ENCODE measurements at places on chromosomes 11 and 22.

DNA sequence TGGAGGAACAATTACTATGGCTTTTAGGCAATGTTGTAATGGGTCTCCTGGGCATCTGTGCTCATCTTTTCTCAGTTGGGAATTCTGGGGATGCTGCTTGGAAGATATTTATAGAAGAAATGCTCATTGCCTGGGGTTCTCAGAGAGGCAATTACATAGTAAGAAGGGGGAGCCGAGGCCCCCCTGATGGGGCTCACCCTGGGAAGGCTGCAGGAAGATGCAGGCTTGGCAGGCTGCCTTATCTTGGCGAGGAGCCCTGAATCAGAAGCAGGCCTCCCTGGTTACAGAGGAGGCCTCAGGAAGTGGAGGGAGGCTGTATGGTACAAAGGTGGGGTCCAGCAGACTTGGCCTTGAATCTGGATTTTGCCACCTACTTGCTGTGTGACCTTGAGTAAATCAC is 60.6 kb upstream of the CRYBB3 start:
- DNase-seq, result no peak

GRCh38 chr11:97732011-97732632 is 1288.6 kb upstream of the CNTN5 start:
- DNase-seq, result no peak

DNA sequence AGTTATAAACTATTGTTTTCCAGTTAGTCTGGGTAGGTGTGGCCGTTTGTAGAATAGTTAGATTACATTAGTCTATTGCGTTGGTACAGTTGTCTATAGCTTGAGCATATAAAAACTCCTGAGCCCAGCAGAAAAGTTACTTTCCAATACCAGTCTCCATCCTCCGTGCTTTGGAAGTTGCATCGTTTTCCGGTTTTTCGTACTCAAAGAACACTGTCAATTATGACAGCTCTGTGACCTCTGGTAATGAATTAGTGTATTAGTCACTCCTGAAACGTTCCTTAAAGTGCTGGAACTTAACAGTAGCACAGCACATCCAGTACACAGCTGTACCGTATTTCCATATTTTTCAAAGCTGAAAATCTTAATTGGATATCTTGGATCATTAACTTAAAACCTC is 808 bp upstream of the MSANTD2 start:
- DNase-seq, result no peak

- DNase-seq, result no peak
These were observed 8.8 kb upstream of the CASTOR1 start for GRCh38 chr22:30297991-30298701.

GRCh38 chr22:43008921-43009320 is 6.0 kb downstream of the PACSIN2 start:
- no peak for DNase-seq

GRCh38 chr11:108112057-108112456 is 9.3 kb upstream of the ACAT1 start:
- DNase-seq, result no peak

- peak; percentile 87 for DNase-seq
These were observed at the start of gene WT1 for GRCh38 chr11:32435511-32435941. Gene WT1, minus strand, starts transcription at chr11:32435539.

- no peak for DNase-seq
These were observed 123.4 kb downstream of the DSCAML1 start for GRCh38 chr11:117673602-117674001.

DNA sequence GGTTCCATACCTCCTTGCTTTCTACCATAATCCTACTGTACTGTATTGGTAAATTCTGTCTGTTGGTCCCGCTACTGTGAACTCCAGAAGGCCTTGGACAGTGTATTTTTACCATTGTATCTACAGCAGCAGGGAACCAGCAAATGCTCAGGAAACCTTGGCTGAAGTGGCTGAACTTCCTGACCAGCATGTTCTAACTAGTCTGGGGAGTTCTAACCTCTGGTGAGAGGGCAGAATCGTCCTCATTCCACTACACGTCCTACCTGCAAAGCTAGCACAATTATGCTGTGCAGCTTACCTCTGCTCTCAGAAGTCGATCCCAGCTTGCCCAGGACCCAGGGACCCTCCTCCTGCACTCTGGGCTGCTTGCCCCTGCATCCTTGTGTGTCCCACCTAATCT is 283.1 kb downstream of the TENM4 start:
- DNase-seq, result no peak

GRCh38 chr11:114085965-114086793 is 26.7 kb downstream of the ZBTB16 start:
- DNase-seq, result no peak

GRCh38 chr11:43567396-43567975 is 113.1 kb upstream of the HSD17B12 start:
- DNase-seq, result peak; percentile 54

GRCh38 chr11:32706985-32707741 is 87.3 kb downstream of the CCDC73 start:
- no peak for DNase-seq

DNA sequence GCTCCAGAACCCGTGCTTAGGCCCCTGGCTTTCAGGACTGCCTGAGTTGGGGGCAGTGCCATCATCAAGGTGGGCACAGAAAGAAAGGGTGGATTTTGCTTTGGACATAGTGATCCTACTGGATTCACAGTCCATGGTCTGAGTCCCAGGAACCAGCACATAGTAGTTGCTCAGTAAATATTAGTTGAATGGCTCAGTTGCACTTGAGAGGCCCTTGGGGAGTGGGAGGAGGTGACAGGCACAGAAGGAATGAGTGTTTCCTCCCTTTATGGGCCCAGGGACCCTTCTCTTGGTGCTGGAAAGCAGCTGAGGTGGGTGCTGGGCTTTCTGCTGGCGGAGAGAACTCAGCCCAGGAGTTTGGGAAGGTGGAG is 16.6 kb downstream of the ARHGEF17 start:
- DNase-seq, result no peak

GRCh38 chr11:47532597-47533213 is 20.2 kb downstream of the CELF1 start:
- no peak for DNase-seq

DNA sequence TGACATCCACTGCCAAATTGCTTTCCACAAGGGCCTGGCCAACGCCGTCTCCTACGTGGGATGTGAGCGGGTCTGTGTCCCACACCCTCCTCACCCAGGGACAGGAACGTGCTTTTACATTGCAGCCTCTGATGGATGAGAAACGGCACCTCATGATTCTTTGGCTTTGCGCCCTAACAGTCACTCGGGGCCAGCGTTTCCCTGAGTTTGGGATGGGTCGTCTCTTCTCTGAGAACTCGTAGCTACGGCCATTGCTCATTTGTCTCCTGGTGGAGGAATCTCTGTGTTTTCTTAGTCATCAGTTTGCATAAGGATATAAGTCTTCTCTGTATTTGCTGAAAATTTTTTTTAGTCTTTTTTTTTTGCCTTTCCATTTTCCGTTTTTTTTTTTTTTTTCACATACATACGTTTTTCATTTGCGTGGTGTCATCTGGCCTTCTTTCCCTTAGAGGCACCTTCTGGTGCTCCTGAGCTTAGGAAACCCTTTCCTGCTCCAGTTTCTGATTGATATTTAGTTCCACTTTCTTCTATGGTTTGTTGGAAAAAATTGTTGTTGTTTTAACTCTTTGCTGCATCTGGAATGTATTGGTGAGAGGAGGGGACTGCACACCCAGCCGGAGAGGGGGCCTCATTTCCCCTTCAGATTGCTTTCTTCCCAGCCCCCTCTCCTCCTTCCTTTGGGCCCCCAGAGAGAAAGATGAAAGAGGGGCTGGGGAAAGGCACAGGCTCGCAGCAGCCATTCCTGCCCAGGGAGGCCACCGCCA is 12.0 kb downstream of the TNNT3 start:
- no peak for DNase-seq

- DNase-seq, result no peak
These were observed 12.3 kb downstream of the CAT start for GRCh38 chr11:34451053-34451452.

DNA sequence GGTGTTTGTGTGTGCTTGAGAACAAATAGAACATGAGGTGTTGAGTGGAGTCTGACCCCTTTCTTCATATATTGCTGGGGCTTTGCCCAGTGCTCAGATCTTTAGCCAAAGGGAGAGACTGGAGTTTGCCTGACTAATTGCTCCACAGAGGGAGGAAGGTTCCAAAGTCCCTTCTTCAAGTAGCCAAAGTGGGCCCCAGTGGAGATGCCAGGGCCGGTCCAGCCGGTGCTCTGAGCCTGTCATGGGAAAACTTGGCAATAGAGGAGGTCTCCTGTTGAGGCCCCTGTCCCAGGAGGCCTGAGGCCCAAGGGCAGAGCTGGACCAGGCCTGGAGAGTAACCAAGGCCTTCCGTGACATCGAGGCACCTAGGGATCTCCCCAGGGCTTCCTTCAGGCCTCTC is 112.3 kb downstream of the DSCAML1 start:
- DNase-seq, result no peak

- DNase-seq, result no peak
These were observed 3.7 kb downstream of the OMP start for GRCh38 chr11:77106321-77106720.

DNA sequence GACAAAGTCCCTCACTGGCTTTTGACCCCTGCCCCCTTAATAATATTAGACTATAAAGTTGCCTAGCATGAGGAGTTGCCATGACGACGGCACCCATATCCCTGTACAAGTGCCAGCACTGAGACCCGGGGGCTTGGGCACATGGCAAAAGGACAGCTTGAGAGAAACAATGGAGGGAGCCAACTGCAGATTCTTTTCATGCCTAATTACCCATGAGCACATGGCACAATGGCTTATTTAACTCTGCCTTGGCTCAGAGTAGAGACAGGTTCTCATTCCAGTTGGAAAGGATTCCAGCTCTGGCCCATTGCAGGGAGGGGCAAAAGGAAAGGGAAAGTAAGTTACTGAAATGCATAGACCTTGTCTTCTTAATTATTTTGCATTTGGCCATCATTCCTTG is 261.2 kb upstream of the UBASH3B start:
- no peak for DNase-seq

DNA sequence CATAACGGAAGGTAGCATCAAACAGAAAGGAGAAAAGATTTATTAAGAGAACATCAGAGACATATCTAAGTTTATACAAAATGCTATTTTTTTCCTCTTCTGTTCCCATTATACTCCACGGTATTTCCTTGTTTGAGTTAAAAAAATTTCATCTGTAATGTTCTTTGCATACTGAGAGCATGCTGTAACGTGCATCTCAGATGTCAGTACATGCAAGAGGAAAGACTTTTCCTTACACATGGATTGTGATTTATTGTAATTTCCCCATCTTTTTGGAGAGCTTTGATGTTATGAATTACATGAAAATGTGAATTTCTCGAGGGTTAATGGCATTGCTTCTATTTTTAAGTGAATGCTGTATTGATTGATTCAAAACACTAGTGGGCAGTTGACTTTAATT is 1164.0 kb downstream of the LRRC4C start:
- DNase-seq, result no peak

- DNase-seq, result no peak
These were observed 23.1 kb downstream of the PIH1D2 start for GRCh38 chr11:112050721-112051120.

DNA sequence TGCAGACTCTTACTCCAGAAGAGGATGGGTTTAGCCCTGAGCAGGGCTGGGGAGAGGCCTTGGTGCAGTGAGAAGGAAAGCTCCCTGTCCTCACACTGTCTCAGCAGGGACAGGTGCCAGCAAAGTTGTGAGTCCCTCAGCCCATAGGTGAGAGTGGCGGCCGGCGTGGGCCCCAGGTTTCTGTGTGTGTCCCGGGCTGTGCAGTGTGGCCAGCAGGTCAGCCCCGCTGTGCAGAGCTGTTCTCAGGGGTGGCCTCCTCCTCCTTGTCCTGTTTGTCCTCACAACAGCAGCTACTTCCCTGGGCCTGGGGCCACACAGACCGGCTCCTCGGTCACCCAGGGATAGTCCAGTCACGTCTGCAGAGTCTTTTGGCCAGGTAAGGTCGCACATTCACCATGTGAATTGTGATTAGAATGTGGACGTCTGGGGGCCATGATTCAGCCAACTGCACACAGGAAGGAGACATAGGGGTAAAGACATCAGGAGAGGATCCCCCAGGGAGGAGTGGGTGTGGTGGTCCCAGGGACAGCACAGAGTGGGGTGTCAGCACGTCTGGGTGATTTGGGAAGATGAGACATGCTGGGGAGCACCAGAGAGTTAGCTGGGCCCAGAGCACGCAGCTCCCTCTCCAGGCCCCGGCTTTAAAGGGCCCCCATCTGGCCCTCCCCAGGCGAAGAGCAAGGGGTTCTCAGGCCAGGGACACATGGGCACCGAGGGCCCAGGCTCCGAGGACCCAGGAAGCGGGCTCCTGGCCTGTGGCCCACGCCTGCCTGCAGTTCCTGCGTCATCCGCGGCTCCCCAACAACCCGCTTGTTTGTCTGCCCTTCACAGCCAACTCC is 81.6 kb downstream of the MYEOV start:
- DNase-seq, result peak; percentile 2

DNA sequence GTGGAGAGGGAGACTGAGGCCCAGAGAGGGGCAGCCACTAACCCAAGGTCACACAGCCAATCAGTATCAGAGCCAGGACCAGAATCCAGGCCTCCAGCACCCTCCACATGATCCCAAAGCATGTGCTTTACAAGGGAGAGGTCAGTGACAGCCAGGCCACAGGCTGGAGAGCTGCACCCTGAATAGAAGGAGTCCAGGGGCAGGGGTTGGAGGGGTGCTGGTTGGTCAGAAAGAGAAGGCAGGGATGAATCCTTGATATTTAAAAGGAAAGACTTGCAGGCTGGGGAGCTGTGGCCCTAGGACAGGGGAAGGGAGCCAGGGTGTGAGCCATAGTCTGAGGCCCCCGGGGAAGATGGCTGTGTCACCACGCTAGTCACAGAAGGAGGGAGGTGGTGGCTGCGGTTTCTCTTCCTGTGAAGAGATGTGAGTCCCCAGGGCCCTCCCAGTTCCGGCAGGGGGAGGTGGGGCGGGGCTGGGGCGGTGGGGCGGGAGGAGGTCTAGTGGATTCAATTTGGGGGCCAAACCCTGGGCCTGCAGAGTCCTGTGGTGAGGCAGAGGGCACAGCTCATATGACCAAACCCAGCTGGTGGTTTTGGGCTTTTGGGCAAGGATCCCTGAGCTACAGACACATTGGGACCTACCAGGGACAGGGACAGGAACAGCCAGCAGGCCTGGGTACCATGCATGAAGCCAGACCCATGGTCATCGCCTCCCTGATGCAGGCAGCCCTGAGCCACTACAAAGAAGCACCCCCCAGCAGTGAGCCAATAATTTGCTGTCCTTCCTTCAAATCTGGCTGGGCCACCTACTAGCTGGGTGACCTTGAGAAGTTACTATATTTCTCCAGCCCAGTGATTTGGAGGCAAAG is 14.0 kb downstream of the RAC2 start:
- no peak for DNase-seq

GRCh38 chr11:58577555-58578135 is 1.2 kb upstream of the ZFP91 start:
- DNase-seq, result peak; percentile 12

Data from HAP-1 (cell line).